Esophagus muscularis mucosa (tissue), 4 donors: ENCODE measurements at places on chromosomes 11 and 22. TPM values are rescaled to one million over a fixed set of nuclear protein-coding genes. Genes with fewer than 3 reads are reported as not detected.

The ZW10 gene
- total RNA-seq: 10.0 TPM

The SPDYC gene
- total RNA-seq: not detected

The CRYBB3 gene
- not detected for total RNA-seq

The MIOX gene
- total RNA-seq: not detected

The CNTF gene
- 2.5 TPM for total RNA-seq

The LRRC10B gene
- total RNA-seq: 2.2 TPM

The TBX10 gene
- total RNA-seq: not detected

The CDC42EP2 gene
- total RNA-seq: 44.4 TPM

The TRIM51 gene
- not detected for total RNA-seq

The CARD16 gene
- total RNA-seq: 3.4 TPM

GRCh38 chr11:13134886-13135285, 125.8 kb downstream of the RASSF10 start:
- peak; percentile 68 for DNase-seq
- H3K4me1 ChIP-seq: no peaks in the 10 kb centered on the region
- H3K36me3 ChIP-seq: no peaks in the 10 kb centered on the region
- no peak overlapping the region for H3K4me3 ChIP-seq
- no peaks in the 10 kb centered on the region for H3K27me3 ChIP-seq

DNA sequence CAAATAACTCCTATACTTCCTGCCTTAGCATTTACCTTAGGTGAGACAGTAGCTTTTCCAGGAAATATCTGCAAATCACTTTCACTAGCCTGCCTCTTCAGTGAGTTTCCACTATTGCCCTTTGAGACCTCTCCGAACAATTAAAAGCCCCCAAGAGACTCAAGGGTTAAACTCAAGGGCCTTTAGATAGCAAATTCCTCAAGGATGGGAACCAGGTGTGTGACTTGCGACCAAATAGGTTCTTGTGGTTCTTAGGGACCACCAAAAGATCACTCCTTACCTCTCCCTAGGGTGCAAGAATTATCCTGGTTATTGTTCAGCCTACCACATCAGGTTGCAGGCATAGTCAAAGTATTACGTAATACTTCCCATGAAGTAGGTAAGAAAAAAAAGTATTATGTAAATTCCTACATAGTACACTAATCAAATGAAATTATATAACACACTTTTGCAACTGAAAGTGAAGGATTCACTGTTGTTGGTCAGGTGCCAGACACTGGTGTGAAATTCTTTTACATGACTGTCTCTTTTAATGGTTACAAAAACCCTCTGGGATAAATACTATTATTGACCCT, 1.4 kb upstream of the RDX start:
- no peak overlapping the region for H3K27ac ChIP-seq
- H3K4me3 ChIP-seq: no peak overlapping the region
- H3K36me3 ChIP-seq: no peaks in the 10 kb centered on the region
- H3K4me1 ChIP-seq: peaks cover 38% of the 10 kb centered on the region

GRCh38 chr22:49971232-49972162, 10.9 kb downstream of the PIM3 start:
- peaks cover 60% of the 10 kb centered on the region for H3K4me1 ChIP-seq
- no peaks in the 10 kb centered on the region for H3K36me3 ChIP-seq
- no peak for DNase-seq
- peak overlapping the region; percentile 96 for H3K27ac ChIP-seq
- no peaks in the 10 kb centered on the region for H3K27me3 ChIP-seq
- H3K4me3 ChIP-seq: peak overlapping the region; percentile 69

GRCh38 chr11:66641834-66642233, 3.3 kb downstream of the RBM4 start:
- H3K27ac ChIP-seq: peak overlapping the region; percentile 9
- no peak for DNase-seq
- no peaks in the 10 kb centered on the region for H3K27me3 ChIP-seq
- H3K4me3 ChIP-seq: peak overlapping the region; percentile 88
- peaks cover 90% of the 10 kb centered on the region for H3K4me1 ChIP-seq
- peaks cover 74% of the 10 kb centered on the region for H3K36me3 ChIP-seq

- no peaks in the 10 kb centered on the region for H3K27me3 ChIP-seq
- H3K4me3 ChIP-seq: no peak overlapping the region
- H3K4me1 ChIP-seq: peaks cover 77% of the 10 kb centered on the region
- H3K36me3 ChIP-seq: no peaks in the 10 kb centered on the region
Observed at GRCh38 chr22:28956506-28956905, 73.1 kb downstream of the ZNRF3 start.

DNA sequence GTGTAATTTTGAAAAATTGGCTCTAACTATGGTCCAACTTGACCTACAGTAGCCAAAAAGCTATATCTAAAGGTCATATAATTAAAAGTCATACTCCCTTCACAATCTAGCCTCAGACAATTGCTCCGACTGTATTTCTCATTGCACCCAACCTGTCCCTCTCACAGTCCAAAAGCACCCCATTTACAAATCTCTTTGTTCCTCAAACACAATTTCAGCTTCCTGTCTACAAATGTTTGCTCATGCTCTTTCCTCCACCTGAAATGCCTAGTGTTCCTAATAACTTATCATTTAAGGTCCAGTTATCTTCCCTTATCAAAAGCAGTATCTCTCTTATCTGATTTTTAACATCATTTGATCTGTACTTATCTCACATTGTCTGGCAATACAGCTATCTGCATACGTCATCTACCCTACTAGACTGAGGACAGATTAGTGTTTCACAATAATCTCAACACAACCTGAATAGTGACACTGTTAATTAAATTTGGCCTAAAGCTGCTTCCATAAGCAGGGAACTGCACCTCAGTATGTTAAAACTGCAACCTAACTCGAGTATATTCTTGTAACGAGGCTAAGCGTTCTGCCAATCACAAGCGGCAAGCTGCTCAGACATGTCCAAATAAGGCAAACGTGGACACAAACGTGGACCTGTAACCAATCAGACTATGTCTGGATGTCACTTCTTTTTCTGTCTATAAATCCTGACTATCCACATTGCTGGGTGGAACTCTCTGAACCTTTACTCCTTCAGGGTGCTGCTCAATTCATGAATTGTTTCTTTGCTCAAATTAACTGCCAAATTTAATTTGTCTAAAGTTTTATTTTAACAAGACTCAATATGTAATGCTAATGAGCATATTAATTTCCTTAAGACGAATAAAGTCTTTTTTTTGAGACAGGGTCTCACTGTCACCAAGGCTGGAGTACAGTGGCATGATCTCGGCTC, 15.9 kb downstream of the PICALM start:
- no peaks in the 10 kb centered on the region for H3K27me3 ChIP-seq
- H3K4me1 ChIP-seq: peaks cover 83% of the 10 kb centered on the region
- H3K36me3 ChIP-seq: no peaks in the 10 kb centered on the region
- H3K4me3 ChIP-seq: no peak overlapping the region
- H3K27ac ChIP-seq: no peak overlapping the region
- DNase-seq: no peak

GRCh38 chr11:96827164-96827563, 437.4 kb downstream of the JRKL start:
- DNase-seq: no peak
- no peaks in the 10 kb centered on the region for H3K27me3 ChIP-seq
- no peaks in the 10 kb centered on the region for H3K4me1 ChIP-seq
- no peak overlapping the region for H3K4me3 ChIP-seq
- no peaks in the 10 kb centered on the region for H3K36me3 ChIP-seq

GRCh38 chr11:113419454-113420003, 31.9 kb downstream of the ANKK1 start:
- no peak overlapping the region for H3K27ac ChIP-seq
- no peaks in the 10 kb centered on the region for H3K27me3 ChIP-seq
- H3K36me3 ChIP-seq: no peaks in the 10 kb centered on the region
- no peak for DNase-seq

- H3K27ac ChIP-seq: peak overlapping the region; percentile 82
- peaks cover 18% of the 10 kb centered on the region for H3K4me1 ChIP-seq
- no peaks in the 10 kb centered on the region for H3K36me3 ChIP-seq
- DNase-seq: no peak
Observed at GRCh38 chr11:76234416-76235232, 28.3 kb upstream of the WNT11 start.

GRCh38 chr22:20083157-20083890, 3.3 kb downstream of the DGCR8 start:
- H3K4me3 ChIP-seq: no peak overlapping the region
- peaks cover 54% of the 10 kb centered on the region for H3K4me1 ChIP-seq
- no peak for DNase-seq
- H3K27me3 ChIP-seq: no peaks in the 10 kb centered on the region

DNA sequence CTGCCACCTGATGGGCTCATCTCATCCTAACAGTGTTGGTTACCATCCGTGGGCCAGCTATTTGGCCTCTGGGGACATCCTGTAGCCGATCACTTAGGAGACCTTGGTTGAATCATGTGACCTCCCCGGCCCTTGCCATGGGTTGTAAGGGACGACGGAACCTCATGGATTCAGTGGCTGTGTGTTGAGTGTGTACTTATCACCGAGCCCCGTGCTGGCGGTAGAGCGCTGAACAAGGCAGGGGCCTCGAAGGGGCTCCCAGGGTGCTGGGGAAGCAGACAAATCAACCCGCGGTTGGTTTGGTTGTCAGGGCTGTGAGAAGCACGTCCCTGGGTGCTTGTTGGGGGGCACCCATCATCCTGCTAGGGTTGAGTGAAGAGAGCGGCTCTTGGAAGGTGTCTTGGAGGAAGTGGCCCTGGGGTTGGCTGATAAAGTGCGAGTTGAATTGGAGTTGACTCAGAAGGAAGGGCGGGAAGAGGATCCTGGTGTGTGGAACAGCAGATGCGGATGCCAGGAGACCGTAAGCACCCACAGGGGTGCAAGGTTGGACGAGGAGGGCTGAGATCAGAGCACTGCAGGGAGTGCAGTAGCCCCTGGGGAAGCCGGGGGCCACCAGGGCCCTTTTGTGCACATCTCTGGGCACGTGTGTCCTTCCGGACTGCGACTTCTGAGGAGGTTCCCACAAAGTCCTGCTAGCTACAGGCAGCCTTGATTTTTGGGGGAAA, 53.6 kb downstream of the MPPED1 start:
- no peaks in the 10 kb centered on the region for H3K36me3 ChIP-seq
- no peak for DNase-seq
- H3K27ac ChIP-seq: no peak overlapping the region
- H3K4me1 ChIP-seq: peaks cover 4% of the 10 kb centered on the region
- no peak overlapping the region for H3K4me3 ChIP-seq

DNA sequence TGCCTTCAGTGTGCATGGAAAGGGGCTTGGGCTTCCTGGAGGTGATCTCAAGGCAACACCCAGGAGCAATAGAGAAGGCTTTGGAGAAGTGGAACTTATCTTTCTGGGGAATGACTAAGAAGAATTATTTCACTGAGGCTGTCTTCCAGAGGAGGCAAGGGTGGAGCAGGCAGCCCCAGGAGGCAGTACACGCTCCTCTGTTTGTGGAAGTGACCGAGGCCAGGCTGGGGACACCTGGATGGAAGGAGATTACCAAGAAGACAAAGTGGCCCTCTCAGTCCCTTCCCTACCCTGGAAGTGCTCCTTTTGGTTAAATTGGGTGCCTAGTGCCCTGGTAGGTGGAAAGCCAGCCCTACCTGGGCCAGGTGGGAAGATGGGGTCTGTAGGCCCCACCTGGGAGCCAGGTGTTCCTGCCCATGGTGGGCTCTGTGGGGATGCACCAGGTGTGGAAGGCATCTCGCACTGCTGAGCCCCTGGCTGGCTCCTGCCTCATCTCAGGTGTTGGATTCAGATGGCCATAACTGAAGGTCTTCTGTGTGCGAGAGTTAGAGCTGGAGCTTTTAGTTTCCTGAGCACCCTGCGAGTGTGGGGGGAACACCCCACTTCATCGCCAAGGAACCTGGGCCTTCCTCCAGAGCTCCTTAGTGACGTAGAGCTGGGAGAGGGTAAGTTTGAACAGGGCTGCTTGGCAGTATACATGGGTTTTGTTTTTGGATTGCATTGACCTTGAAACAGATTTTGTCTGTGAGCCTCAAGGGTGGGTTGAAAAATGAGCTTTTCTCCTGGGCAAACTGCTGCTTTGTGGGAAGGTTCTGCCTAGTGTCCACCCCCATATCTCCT, 46.1 kb downstream of the MICAL2 start:
- H3K36me3 ChIP-seq: peaks cover 17% of the 10 kb centered on the region
- DNase-seq: no peak
- no peaks in the 10 kb centered on the region for H3K27me3 ChIP-seq
- no peak overlapping the region for H3K4me3 ChIP-seq

GRCh38 chr11:77060234-77060633, 6.5 kb upstream of the CAPN5 start:
- no peaks in the 10 kb centered on the region for H3K27me3 ChIP-seq
- no peak overlapping the region for H3K27ac ChIP-seq
- H3K36me3 ChIP-seq: no peaks in the 10 kb centered on the region
- H3K4me3 ChIP-seq: no peak overlapping the region
- DNase-seq: no peak

DNA sequence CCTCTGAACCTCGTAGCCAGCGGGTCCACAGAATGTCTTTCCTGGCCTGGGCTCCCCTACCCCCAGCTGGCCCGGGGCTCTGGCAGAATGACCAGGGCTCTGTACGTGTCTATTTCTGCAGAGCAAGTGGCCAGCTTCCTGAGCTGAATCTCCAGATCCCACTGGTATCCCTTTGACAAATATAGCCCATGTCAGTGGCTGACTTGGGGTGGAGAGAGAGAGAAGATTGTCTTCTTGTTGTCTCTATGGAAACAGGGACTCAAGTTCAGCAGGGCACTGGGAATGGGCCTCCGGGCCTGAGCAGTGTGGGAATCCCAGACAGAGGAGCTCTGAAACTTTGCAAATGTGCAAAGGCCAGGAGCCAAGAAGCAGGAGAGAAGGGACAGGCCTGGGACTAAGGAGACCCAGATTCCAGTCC, 33.9 kb downstream of the ANO1 start:
- DNase-seq: no peak
- H3K27ac ChIP-seq: peak overlapping the region; percentile 23
- peaks cover 8% of the 10 kb centered on the region for H3K27me3 ChIP-seq
- H3K4me3 ChIP-seq: no peak overlapping the region
- H3K36me3 ChIP-seq: no peaks in the 10 kb centered on the region

- no peak overlapping the region for H3K27ac ChIP-seq
- H3K4me3 ChIP-seq: no peak overlapping the region
- no peaks in the 10 kb centered on the region for H3K4me1 ChIP-seq
- DNase-seq: no peak
Observed at GRCh38 chr11:15843309-15843872, 513.0 kb downstream of the SOX6 start.

- H3K4me1 ChIP-seq: peaks cover 37% of the 10 kb centered on the region
- no peak overlapping the region for H3K4me3 ChIP-seq
- DNase-seq: no peak
- H3K27ac ChIP-seq: peak overlapping the region; percentile 72
- no peaks in the 10 kb centered on the region for H3K36me3 ChIP-seq
Observed at GRCh38 chr11:12202661-12203310, 92.4 kb downstream of the MICAL2 start.

- no peak overlapping the region for H3K27ac ChIP-seq
- H3K4me3 ChIP-seq: no peak overlapping the region
- peaks cover 7% of the 10 kb centered on the region for H3K4me1 ChIP-seq
- DNase-seq: no peak
- H3K36me3 ChIP-seq: no peaks in the 10 kb centered on the region
Observed at GRCh38 chr22:36756031-36756430, 19.9 kb downstream of the IFT27 start.

- H3K36me3 ChIP-seq: peaks cover 18% of the 10 kb centered on the region
- no peaks in the 10 kb centered on the region for H3K27me3 ChIP-seq
- no peak for DNase-seq
Observed at GRCh38 chr11:14500181-14500651, 605 bp upstream of the COPB1 start.
